ENCODE measurements at places on chromosomes 3 and 15.
A peak's percentile ranks its signal among the peaks of the same experiment; 100 is the strongest.

DNA sequence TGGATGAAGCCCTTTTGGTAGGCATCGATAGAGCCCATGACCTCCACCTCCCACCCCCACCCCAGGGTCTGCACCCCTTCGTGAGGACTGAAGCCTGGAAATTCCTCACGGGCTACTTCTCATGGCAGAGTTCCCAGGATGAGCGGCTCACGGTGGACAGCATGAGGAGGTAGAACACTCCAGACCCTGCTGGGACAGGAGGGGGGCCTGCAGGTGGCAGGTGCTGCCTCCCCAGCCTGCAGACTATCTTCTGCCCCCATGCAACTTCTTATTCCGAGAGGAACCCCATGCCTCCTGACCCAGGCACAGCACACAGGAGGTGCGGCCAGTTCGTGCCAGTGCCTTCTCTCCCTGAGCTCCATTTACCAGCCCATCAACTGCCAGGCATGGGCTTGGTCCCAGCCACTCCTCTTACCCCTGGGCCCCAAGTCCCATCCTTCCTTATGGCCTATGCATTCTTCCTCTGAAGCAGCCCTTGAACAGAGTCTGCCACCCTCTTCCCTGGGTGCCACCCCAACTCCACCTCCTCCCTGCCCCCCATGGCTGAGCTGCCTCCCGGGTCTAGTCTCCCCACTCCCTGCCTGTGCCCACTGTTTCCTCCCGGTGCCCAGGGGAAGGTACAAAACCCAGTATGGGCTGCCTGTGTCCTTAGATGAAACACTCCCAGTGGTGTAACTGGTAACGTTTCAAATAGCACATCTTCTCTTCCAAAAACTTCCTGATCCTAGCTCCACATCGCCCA lies 8.4 kb downstream of the TBC1D21 start:
- DNase-seq = no peak
- H3K4me3 ChIP-seq = no peak overlapping the region
- no peak overlapping the region for H3K27ac ChIP-seq
- H3K4me1 ChIP-seq = no peaks in the 10 kb centered on the region

- H3K36me3 ChIP-seq = peaks cover 10% of the 10 kb centered on the region
- H3K4me1 ChIP-seq = peaks cover 46% of the 10 kb centered on the region
- H3K4me3 ChIP-seq = peak overlapping the region; percentile 96
- peak overlapping the region; percentile 100 for H3K27ac ChIP-seq
- peak; percentile 54 for DNase-seq
- H3K27me3 ChIP-seq = peaks cover 12% of the 10 kb centered on the region
Observed at GRCh38 chr3:133572158-133573053, 1.1 kb upstream of the CDV3 start.

GRCh38 chr3:20701641-20702040 lies 515.6 kb upstream of the SGO1 start:
- no peak overlapping the region for H3K27ac ChIP-seq
- no peak overlapping the region for H3K4me3 ChIP-seq
- H3K4me1 ChIP-seq = no peaks in the 10 kb centered on the region
- H3K27me3 ChIP-seq = no peaks in the 10 kb centered on the region
- DNase-seq = no peak
- H3K36me3 ChIP-seq = no peaks in the 10 kb centered on the region

DNA sequence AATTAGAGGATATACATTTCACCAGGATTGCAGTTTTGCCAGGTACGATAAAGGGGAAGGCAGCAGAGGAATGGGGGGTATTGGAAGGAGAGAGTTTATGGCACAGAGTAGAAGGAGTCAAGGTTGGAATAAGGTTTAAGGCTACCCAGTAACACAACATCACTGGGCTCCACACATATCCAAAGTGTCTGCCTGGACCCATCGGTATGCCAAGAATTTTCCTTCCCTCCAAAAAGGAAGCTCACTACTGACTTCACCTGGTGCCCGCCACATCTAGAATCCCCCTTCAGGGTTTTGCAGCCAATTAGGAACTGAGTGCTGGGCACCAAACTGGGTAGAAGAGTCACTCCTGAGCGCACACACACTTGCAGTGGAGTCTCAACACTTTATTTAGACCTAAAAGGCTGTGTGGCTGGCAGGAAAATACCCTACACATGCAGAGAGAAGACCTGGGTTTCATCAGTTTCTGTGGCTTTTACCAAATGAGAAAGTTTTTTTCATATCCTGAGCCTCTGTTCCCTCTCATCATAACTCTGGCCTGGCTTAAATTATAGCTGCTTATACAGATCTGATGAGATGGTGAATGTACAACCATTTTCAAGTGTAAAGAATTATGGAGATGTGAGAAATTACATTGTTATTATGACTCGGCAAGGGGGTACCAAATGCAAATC lies 190.8 kb upstream of the LPP start:
- H3K27me3 ChIP-seq = peaks cover 2% of the 10 kb centered on the region
- H3K4me1 ChIP-seq = peaks cover 26% of the 10 kb centered on the region
- no peaks in the 10 kb centered on the region for H3K36me3 ChIP-seq
- DNase-seq = no peak

DNA sequence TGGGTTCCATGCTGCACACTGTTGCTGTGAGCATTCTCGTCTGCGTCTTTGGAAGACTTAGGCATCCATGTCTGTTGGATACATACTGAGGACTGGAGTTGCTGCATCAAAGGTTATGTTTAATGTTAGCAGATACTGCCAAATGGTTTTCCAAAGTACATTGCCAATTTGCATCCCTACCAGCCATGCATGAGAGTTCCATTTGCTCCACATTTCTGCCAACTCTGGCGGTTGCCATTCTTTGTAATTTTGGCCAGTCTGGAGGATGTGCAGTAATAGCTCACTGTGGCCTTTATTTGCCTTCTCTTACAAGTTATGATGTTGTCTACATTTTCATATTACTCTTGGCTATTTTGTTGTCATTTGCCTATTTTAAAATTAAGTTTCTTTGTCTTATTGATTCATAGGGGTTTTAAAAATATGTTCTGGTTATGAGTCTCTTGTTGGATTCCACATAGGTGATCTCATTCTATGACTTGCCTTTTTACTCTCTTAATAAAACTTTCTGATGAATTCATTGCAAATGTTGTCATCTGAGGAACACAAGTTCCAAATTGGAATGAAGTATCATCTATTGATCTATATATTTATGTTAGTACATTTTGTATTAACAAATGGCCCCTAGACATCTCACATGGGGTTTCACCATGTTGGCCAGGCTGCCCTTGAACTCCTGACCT lies 42.1 kb downstream of the FBLN2 start:
- no peak for DNase-seq
- peaks cover 3% of the 10 kb centered on the region for H3K27me3 ChIP-seq
- H3K27ac ChIP-seq = no peak overlapping the region
- no peaks in the 10 kb centered on the region for H3K4me1 ChIP-seq
- H3K36me3 ChIP-seq = no peaks in the 10 kb centered on the region

DNA sequence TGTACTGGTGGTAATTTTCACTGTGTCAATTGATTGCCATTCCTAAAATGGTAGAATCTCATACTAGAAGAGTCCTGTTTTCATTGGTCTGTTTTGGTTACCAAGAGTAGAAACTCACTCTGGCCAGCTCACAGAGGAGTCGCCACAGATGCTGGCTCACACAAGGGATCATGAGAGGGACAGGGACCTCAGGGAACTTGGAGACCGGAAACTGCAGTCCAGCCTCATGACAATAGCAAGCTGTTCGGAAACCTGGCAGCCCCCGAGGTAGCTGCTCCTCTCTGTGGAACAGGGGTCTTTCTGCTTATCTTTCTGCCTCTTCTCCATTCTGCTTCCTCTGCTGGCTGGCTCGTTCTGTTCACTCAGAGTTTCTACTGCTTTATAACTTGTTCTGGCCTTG lies 192.9 kb downstream of the PLCL2 start:
- H3K4me1 ChIP-seq = peaks cover 83% of the 10 kb centered on the region
- peaks cover 40% of the 10 kb centered on the region for H3K36me3 ChIP-seq
- H3K27ac ChIP-seq = peak overlapping the region; percentile 89
- no peak overlapping the region for H3K4me3 ChIP-seq

DNA sequence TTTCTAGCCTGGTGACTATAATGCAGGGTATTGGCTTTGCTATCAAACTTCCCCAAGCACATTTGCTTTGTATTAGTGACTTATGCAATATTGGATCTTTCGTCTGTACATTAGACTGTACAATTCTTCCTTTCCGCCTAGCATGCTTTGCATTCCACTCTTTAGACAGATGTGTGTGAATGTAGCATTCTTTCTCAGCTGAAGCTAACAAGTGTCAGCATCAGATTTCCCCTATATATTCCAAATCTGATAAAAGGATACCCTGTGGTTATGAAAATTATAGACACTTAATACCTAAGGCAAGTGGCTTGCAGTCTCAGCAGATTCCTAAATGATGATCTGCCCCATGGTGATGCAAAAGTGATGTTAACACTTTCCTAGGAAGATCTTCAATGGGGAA lies 360.1 kb downstream of the CNTN4 start:
- no peaks in the 10 kb centered on the region for H3K36me3 ChIP-seq
- no peak for DNase-seq
- no peak overlapping the region for H3K4me3 ChIP-seq
- H3K27me3 ChIP-seq = peaks cover 2% of the 10 kb centered on the region
- no peaks in the 10 kb centered on the region for H3K4me1 ChIP-seq

- H3K4me3 ChIP-seq = no peak overlapping the region
- no peaks in the 10 kb centered on the region for H3K4me1 ChIP-seq
- peaks cover 5% of the 10 kb centered on the region for H3K27me3 ChIP-seq
- no peak overlapping the region for H3K27ac ChIP-seq
- no peak for DNase-seq
- no peaks in the 10 kb centered on the region for H3K36me3 ChIP-seq
Observed at GRCh38 chr15:79769069-79769481, 127.7 kb downstream of the MTHFS start.

GRCh38 chr3:15324379-15324808 lies 8.0 kb downstream of the SH3BP5 start:
- H3K27ac ChIP-seq = no peak overlapping the region
- DNase-seq = no peak
- no peaks in the 10 kb centered on the region for H3K27me3 ChIP-seq
- no peak overlapping the region for H3K4me3 ChIP-seq
- H3K4me1 ChIP-seq = peaks cover 66% of the 10 kb centered on the region
- peaks cover 12% of the 10 kb centered on the region for H3K36me3 ChIP-seq

GRCh38 chr3:155673421-155673820 lies 71.5 kb downstream of the PLCH1 start:
- no peak overlapping the region for H3K4me3 ChIP-seq
- DNase-seq = no peak
- no peaks in the 10 kb centered on the region for H3K4me1 ChIP-seq
- H3K27ac ChIP-seq = no peak overlapping the region
- peaks cover 6% of the 10 kb centered on the region for H3K27me3 ChIP-seq
- no peaks in the 10 kb centered on the region for H3K36me3 ChIP-seq

DNA sequence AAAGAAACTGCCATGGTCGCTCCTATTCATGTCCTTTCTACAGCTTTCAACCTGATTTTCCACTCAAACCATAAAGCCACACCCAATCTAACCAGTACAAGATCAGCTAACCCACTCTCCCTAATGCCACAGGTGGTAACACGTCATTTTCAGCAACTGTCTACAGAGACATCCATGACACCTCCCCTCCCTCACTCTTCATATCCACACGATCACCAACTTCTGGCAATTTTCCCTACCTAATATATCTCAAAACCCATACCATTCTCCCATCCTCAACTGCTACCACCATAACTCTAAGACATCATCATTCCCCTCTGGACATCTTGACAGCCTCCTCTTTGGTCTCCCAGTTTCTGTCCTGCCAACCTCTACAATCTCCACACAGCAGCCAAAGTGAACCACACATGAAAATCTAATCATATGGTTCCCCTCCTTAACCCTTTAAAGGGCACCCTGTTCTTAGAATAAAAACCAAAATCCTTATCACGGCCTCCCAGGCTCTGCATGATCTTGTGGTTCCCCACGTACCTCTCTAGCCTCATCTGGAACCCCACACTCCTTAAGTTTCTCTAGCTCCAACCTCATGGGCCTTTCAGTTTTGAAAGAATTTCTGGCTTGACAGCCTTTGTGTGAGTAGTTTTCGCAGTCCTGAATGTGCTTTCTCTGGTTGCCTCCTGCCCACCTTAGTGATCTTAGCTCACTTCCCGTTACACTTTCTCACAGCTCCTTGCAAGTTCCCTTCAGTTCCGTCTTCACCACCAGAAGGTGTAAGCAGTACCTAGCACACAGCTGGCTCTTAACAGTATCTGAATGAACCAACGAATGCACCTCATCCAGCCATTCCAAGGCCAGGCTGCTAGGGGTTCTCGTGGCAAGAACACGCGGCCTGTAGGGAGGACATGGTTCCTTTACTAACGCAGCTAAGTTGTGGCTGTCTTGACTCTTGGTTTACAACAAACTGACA lies 33.4 kb downstream of the SPINK8 start:
- peak overlapping the region; percentile 86 for H3K4me3 ChIP-seq
- peaks cover 58% of the 10 kb centered on the region for H3K4me1 ChIP-seq
- peak; percentile 26 for DNase-seq
- peak overlapping the region; percentile 90 for H3K27ac ChIP-seq

- no peaks in the 10 kb centered on the region for H3K27me3 ChIP-seq
- DNase-seq = no peak
- H3K27ac ChIP-seq = no peak overlapping the region
- H3K4me3 ChIP-seq = no peak overlapping the region
- H3K4me1 ChIP-seq = no peaks in the 10 kb centered on the region
Observed at GRCh38 chr3:82562896-82563295, 801.5 kb upstream of the GBE1 start.

- no peaks in the 10 kb centered on the region for H3K4me1 ChIP-seq
- no peak overlapping the region for H3K27ac ChIP-seq
- H3K27me3 ChIP-seq = no peaks in the 10 kb centered on the region
Observed at GRCh38 chr3:39165518-39165917, 12.1 kb upstream of the CSRNP1 start.

DNA sequence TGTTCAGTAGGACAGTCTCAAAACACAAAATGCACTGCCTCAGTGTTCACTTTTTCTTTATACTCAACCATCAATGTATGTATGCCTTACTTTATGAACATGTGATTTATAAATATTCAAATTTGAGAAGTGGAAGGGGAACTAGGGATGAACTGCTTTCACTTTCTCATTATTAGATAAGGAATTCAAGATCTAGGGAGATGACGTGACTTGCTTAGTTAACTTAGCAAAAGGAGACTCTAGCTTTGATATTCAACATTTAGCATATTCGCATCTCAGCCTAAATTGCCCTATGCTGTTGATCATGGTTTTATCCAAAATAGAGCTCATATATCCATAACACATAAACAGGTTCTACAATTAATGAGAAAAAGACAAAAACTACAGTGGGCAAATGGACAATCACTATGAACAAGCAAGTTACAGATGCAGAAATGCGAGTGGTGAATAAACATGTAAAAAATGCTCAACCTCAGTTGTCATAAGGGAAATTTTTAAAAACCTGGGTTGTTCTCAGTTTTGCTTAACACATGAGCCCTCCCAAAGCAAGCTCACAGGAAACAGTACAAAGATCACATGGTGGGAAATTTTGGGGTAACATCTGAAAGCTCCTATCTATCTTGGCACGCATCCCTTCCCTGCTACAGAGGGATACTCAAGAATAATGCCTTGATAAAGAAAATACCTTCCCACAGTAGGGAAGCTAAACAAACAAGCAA lies 269.8 kb downstream of the THRB start:
- H3K36me3 ChIP-seq = no peaks in the 10 kb centered on the region
- H3K4me1 ChIP-seq = no peaks in the 10 kb centered on the region
- no peak overlapping the region for H3K27ac ChIP-seq
- DNase-seq = no peak
